ENCODE measurements at places on chromosomes 2 and 18.

GRCh38 chr18:26057344-26057773 is 33.1 kb downstream of the SS18 start:
- no peak for DNase-seq

DNA sequence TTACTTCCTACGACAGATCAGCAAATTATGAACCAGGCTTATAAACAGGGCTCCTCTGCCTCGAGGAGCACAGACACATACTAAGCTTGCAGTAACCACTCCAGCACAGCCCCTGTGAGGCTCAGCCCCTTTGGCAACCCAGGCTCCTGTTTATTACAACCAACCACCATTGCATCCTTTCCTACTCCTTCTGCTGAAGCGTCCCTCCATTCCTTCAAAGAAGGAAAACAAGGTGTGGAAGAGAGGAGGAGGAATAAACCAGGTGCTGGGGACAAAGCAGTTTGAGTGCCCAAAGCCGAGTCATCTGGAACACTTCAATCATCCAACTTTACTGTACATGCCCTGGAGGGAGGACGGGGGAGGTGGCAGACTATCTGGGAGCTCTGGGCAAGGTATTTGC is 87.2 kb upstream of the MGAT4A start:
- DNase-seq: no peak

DNA sequence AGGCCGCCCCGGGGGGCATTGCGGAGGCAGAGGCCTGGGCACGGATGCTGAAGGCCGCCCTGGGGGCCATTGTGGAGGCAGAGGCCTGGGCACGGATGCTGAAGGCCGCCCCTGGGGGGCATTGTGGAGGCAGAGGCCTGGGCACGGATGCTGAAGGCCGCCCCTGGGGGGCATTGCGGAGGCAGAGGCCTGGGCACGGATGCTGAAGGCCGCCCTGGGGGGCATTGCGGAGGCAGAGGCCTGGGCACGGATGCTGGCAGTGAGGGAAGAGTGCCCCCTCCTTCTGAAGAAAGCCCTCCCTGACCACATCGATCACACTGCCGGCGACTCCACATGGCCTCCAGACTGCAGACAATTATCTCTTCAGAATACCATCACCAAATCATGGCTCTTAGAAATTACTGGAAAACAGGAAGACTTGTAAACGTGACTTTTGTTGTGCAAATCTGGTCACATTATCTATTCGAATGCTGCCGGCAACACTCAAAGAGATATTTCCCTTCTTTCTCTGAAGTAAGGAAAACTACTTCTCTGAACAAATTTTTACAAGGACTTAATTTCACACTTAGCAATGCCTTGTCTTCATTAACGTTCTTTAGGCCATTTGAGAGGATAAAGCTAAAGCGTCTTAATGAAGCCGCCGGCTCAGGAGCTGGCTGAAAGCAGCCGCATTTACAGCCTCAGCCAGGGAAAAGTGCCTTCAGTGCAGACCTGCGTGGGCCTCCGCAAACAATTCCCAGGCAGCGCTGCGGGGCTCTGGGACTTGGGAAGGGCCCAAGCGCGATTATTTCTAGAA is 18.1 kb upstream of the SNTG2 start:
- DNase-seq: peak; percentile 81

DNA sequence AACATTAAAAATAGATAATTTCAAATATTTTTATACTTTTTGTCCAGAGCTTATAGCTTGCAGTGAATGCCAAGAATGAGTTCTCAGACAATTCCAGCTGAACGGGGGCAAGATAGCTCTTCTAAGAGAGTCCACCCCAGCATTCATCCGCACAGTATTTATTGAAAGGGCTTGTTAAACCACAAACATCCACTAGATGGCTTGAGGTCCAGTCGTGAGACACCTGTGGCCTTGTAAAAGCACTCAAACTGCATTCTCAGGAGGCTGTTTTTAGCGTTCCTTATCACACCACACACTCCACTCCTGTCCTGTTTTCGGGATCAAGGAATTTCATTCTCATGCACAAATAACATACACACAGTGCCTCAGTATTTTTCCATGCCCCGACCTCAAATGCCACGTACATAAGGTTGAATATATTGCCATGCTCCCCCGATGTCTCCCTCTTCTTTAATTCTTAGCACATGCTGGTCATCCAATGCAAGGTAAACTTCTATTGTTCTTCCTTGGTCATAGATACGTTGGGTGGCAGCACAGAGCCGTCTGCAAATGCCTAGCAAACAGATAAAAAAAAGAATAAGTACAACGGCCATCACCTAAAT is 47.4 kb downstream of the DNAJC10 start:
- DNase-seq: no peak

GRCh38 chr2:212957624-212958023 is 193.8 kb downstream of the IKZF2 start:
- no peak for DNase-seq

DNA sequence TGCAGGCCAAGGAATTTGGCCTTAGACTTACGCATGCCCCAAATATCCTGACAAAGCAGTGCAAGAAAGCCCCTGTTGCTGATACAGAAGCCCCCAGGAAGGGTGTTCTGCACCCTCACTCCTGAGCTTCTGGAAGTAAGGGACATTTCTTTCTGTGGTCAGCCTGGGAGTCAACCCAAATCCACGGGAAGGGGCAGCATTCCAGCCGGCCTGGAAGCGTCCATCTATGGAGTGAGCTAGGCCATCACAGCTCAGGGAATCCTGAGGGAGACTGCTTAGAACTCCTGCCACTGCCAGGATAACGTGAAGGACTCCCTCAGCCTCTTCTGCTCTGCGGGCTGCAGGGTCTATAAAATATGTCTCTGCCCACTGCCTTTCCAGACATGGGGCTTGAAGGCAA is 173.9 kb downstream of the ANAPC1 start:
- no peak for DNase-seq

DNA sequence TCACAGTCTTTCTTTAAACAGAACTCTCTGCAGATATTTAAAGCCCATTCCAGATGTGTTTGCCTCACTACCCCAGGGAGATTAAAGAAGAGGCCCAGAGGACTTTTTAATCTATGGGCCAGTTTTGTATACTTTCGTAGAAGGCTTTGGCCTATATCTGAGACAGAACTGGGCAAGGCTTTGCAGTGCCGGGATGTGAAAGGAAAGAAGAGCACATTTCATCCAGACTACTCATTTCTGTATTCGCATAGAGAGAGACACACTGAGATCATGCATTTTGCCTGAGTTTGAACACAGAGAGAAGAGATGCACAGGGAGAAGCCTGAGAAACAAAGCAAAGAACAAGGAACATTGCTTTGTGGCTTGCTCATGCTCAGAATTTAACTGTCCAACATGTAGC is 54.9 kb upstream of the SLC5A7 start:
- DNase-seq: no peak

DNA sequence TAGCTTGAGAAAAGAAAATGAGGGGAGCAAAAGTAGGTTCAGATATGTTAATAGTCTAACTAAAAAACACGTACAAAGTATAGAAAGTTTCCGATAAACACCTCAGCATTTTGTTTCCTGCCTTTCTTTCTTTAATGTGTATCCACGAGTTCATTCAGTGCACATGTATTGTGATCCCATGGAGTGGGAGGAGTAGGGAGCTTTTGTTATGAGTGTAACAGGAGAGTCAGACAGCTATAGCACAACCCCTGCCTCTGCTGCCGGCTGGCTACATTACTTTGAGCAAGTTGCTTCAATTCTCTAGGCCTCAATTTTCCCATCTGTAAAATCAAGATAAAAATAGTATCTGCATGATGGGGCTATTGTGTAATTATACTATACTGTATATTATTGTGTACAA is 249.2 kb upstream of the FIGN start:
- DNase-seq: no peak

GRCh38 chr2:154713675-154714074 is 15.2 kb downstream of the KCNJ3 start:
- DNase-seq: no peak

DNA sequence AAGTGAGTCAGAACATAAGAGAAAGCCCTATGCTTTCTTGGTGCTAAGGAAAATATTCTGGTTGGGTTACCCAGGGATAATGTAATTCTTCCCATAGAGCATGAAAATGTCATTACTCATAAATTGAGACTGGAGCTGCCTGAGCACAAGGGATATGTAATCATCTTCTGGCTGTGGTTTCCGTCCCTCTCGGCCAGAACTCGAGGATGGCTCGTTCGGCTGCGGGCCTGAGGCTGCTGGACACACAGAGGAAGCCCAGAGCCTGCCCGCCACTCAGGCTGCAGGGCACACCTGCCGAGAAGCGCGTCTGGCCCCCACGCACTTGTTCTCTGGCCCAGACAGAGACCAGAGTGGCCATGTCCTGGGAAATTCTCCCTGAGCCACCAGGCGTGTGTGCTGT is 104.9 kb downstream of the ASAP2 start:
- peak; percentile 88 for DNase-seq

DNA sequence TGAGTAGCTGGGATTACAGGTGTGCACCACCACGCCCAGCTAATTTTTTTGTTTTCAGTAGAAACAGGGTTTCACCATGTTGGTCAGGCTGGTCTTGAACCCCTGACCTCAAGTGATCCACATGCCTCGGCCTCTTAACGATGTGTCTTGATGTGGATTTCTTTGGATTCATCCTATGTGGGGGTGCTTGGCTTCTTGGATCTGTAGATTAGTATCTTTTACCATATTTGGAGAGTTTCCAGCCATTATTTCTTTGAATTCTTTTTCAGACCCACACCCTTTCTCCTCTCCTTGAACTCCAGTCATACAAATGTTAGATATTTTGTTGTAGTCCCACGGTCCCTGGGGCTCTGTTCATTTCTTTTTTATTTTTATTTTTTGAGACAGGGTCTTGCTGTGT is 6.8 kb upstream of the TOGARAM2 start:
- no peak for DNase-seq

GRCh38 chr2:50215736-50216135 is 816.2 kb downstream of the NRXN1 start:
- no peak for DNase-seq

- DNase-seq: no peak
These were observed 3.6 kb upstream of the AQP4 start for GRCh38 chr18:26868968-26869586.

DNA sequence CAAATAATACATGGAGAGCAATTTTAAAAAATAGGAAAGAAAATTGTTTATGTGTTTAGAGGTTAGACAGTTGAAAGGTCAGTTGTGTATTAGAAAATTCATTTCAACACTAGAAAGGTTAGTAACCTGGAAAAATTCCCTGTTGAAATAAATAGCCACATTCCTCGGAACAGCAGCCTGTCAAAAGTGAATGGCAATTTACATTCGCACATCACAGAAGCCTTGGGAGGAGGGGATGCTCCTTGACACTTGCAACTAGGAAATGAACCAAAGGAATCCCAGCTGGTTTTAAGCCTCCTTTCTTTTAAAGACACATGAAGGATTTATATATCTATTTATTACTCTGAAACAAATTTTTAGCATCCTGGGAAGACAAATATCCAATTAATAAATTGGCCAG is 653.5 kb upstream of the LRRTM4 start:
- no peak for DNase-seq

- DNase-seq: peak; percentile 67
These were observed 33.9 kb downstream of the ZNF516 start for GRCh38 chr18:76461148-76461547.

- DNase-seq: no peak
These were observed 44.7 kb upstream of the KIDINS220 start for GRCh38 chr2:8882094-8882493.

GRCh38 chr2:239004274-239005015 is 156.6 kb downstream of the TWIST2 start:
- no peak for DNase-seq

DNA sequence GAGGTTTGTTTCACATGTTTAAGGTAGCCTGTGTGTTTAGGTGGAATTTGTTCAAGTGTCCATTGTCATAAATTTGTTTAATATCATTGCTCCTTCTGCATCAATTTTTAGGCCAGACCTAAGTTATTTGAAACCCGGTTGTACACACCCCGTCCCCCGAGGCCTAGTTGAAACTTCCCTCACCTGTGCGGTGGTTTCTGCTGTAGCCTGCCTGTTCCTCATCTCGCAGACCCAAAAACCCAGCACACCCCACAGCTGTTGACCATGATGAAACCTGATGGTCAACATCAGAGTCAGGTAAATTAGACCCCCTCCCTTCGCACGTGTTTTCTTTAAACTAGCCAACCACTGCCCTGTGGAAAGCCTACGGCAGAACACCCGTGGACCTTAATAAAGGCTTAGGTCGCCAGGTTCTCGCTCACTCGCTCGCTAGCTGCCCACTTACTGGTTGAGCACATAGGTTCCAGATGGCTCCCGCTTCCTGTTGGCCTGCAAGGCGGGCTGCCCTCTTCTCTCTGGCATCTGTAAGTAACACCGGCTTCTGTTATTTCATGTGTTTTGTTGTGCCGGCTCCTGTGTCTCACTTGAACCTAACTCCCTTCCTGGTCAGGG is 64.4 kb downstream of the EML6 start:
- no peak for DNase-seq

DNA sequence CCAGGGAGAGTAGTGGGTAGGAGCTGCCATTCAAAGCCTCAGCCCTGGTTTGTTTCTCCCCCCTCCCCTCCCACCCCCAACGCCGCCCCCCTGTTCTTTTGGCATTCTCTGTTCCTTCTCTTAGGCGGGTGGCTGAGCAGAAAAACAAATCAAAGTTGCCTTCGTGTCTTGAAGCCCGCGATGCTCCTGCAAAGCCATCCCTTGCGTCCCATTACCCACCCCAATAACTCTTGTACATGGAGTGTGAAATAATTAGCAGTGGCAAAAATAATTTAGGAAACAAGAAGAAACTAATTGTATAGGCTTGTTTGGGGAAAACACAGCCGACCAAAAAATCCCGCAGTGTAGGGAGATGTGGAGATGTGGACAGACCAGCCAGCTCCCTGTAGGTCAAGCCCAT is 59.6 kb downstream of the CELF4 start:
- no peak for DNase-seq

GRCh38 chr2:7661502-7661901 is 744.3 kb downstream of the RNF144A start:
- DNase-seq: no peak

GRCh38 chr18:32511147-32511546 is 40.5 kb upstream of the GAREM1 start:
- DNase-seq: no peak

- DNase-seq: no peak
These were observed 68.8 kb downstream of the DOK6 start for GRCh38 chr18:69469444-69469919.

GRCh38 chr2:35708411-35708923 is 647.1 kb upstream of the CRIM1 start:
- DNase-seq: no peak

GRCh38 chr2:71938108-71938507 is 209.6 kb downstream of the CYP26B1 start:
- DNase-seq: peak; percentile 64

GRCh38 chr2:165016772-165017411 is 61.6 kb upstream of the SLC38A11 start:
- DNase-seq: no peak

DNA sequence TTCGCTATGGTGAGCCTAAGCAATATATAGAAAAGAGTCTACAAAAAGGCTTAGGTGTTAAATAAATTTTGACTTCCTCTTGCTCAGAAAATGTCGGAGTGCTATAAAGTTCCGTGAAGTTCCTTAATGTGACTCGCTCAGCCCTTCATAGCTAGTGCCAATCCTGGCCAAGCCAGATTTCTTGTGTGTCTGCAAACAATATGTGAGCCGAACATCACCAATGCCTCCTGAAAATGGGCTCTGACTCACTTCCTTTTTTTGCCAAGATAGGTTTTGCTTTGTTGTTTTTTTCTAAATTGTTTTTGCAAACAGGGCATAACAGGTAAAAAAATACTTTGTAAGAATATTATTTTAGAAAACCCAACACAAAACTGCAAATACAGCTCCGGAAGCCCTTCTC is 26.1 kb downstream of the CDC42EP3 start:
- no peak for DNase-seq
